ENCODE measurements at places on chromosomes 2 and 18. TPM values are rescaled to one million over a fixed set of nuclear protein-coding genes. Genes with fewer than 3 reads are reported as not detected.

- DNase-seq = peak; percentile 12
These were observed 48.4 kb upstream of the APCDD1 start for GRCh38 chr18:10405816-10406663.

DNA sequence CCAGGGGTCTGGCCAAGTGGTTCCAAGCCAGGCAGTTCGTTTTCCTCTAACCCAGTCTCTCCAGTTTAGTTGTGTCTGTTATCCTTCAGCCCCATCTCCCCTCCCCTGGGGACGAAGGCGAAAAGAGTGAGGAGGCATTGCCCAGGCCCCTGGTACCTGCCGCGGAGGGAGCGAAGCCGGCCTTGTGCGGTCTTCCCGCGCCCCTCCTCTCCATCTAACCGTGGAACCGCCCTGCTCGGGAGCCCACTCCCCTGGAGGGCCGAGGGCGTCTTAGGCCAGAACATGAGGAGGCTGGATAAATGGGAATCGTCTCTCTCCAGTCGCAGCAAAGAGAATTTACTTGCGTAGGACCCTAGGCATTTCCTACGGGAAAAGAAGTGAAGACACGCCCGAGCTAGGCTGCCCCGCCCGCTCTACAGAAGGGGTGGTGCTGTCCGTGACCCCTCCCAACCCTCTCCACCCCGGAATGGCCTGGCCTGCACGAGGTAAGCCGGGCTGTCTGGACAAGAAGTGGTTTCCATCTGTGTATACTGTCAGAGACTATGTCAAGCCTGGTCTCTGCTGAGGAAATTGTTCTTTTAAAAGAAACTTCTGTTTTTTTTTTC lies 156.2 kb downstream of the MIB1 start:
- no peak for DNase-seq

DNA sequence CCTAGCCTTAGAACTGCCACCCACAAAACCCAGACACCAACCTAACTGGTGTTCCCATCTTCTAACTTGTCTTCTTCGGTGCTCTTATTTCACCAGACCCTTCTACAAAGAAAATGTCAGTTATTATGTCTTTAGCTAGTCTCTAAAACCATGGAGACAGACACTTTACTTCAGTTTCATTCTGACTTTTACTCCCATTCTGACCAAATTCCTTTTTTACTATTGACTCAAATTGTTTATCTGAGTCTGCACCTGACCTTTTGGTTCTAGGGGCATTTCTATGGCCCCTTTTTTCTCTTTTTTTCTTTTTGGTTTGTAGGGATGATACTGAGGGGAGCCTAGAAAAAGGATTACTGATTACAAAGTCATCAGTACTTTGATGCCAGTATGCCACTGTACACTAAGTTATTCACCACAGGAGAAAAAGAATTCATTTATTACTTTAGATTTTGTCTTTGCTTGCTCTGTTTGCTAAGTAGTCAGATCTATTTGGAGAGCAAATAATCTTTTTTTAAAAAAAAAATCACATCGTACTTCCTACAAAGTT lies 6.8 kb upstream of the SLC1A4 start:
- DNase-seq = no peak

- peak; percentile 55 for DNase-seq
These were observed 74.1 kb downstream of the CABYR start for GRCh38 chr18:24212939-24213338.

DNA sequence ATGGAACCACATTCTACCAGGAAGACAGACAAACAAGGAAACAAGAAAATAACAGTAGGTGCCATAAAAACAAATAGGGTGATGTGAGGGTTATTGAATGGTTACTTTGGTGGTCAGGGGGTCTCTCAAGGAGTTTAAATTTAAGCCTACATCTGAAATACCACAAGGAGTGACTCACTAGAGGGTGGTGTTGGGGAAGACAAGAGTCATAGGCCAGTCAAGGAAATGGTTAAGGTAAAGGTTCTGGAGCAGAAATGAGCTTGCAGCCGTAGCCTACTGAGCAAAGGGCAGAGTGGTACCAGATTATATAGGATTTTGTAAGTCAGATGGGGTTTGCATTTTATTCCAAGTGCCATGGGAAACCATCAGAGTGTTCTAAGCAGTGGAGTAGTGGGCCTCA lies 135.6 kb upstream of the DAPL1 start:
- no peak for DNase-seq

Gene PIGN
- 13.7 TPM for polyA plus RNA-seq

DNA sequence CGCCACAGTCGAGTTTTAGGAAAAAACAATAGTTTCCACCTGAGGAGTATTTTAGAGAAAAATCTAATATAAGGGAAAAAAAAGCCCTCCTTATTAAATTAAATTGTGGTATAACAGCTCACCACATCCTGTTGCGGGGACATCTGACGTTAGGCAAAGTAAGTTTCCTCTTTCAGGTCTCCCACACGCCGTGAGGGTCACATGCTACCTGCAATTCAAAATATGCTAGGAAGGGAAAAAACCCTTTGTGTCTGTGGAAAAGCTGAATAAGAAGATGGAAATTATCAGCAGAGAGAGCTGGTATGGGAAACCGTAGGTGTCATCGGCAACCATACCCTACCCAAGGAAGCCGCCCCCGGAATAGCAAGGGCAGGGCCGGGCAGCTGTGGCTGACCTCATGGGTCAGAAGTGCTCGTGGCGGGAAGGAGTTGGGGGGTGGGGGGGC lies 128.0 kb downstream of the NFATC1 start:
- no peak for DNase-seq

DNA sequence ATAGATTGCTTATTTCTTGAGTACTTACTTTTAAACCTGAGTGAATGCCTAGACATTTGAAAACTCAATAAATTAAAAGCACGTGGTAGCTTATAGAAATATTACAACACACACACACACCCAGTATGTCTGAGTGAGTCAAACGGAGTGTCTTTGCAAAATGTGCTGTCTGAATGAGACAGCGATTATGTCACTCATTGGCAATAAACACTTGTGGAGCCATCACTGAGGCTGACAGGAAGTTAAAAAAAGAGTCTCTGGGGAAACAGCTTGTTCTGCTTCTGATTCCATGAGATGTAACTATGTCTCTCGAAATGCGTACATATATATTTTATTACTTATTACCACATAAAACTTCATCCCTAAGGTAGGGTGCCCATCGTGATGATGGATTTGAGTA lies 22.3 kb upstream of the VPS4B start:
- DNase-seq = no peak

- DNase-seq = no peak
These were observed 96.4 kb downstream of the MAPRE2 start for GRCh38 chr18:35137632-35138031.

DNA sequence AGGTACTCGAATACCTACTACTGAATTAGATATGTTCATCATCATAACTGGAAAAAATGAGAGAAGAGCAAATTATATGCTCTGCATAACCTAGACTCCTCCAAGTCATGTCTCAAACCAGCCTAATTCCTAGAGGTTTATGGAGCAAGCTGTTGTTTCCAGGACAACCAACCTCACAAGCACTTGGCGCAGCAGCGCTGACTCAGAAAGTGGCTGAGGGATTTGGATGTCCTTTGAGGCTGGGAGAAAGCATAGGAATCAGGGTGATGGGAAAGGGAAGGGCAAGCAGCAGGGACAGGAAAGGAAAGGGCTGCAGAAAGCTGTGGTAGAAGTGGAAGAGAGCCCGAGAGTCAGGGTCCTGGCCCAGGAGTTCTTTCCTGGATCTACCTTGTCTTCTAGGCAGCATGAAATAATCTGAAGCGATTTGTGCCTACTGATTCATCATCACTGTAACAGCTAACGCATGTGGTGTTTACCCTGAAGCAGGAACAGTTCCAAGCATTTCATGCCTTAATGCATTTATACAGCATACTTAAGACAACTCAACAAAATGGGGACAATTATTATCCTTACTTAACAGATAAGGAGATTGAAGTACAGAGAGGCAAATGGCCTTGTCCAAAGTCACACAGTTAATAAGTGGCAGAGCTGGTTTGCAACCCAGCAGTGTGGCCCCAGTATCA lies 3.7 kb downstream of the PLEK start:
- no peak for DNase-seq

GRCh38 chr18:79693561-79694205 lies 14.1 kb downstream of the CTDP1 start:
- DNase-seq = no peak

DNA sequence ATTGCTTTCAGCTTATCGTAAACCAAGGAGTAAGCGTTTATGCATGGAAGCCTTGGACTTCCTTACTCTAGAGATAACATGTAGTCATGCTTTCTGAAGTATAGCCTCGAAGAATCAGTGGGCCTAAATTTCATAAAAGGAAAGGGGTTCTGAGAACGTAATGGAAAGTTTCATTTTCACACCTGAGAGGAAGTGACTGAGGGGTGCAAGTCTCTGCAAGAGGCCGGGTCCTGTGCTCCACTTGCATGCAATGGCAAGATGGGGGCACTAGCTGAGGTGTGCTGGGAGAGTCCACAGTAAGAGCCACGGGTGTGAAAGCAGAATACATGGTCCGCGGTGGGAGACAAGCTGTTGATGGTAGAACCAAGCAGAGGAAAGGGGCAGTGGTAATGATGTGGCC lies 36.5 kb upstream of the C1D start:
- no peak for DNase-seq

- DNase-seq = no peak
These were observed 18.0 kb downstream of the SUCLG1 start for GRCh38 chr2:84441036-84441435.

- DNase-seq = no peak
These were observed 68.1 kb upstream of the SPTBN1 start for GRCh38 chr2:54388076-54388475.

DNA sequence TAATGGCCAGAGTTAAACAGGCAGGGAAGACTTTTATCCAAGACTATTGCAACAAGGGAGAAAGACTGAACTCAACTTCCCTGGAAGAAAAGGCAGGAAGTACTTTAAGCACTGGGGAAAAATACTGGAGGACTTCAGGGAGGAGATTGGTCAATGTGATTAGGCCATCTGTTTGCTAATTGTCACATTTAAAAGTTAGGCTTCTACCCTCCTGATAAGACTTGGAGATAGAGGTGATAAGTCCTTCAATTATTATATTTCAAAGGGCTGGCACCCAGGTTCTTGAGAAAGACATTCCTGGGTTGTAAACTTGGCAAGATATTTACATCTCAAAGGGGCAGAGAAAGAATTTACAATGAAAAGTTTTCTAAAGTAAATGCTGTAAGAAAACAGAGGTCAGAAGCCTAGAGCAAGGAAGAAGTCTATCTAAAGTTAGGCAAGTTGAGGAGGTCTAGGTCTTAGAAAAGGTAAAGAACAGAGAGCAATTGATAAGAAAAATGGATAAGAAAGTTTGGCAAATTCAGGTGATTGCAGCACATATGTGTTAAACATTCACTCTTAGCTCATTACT lies 48.4 kb downstream of the DTNA start:
- DNase-seq = no peak

DNA sequence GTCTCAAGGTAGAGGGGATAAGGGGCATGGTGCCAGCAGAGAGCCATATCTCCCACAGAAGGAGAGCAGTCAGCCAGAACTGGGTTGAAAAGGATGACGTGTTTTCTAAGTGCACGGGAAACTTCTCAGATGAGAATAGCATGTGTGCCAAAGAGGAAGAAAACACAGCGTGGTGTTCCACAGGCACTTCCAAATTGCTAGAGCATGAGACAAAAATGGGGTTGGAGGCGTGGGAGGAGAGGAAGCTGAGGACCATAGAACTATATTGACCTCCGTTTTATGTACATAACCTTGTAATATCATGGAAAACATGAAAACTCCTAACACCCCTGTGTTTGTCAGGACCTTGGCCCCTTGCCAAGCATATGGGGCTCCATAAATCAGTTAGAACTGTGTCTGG lies 682.7 kb upstream of the RAB6C start:
- DNase-seq = no peak

Gene SERPINB3
- polyA plus RNA-seq = not detected

GRCh38 chr2:172674034-172674967 lies 61.3 kb upstream of the RAPGEF4 start:
- DNase-seq = peak; percentile 45

GRCh38 chr18:56097621-56098020 lies 509.6 kb upstream of the TCF4 start:
- DNase-seq = no peak

GRCh38 chr2:147945660-147946059 lies 74.9 kb downstream of the ORC4 start:
- peak; percentile 28 for DNase-seq

DNA sequence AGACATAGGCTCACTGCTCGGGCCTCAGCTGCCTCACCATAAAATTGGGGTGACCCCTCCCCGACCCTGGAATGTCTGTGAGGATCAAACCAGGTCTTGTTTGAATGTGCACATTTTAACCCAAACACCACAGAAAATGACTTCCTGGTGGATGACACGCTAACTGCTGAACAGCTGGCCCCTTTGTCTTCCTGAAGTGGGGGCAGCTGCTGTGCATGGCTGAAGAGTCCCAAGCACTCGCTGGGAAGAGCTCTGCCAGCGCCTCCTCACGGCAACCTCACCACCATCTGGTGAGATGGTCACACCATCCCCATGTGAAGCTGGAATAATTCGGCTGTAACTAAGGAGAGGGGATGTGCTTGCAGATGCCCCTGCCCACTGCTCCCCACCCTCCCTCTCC lies 34.0 kb downstream of the AQP12A start:
- no peak for DNase-seq

Gene CXCR4
- polyA plus RNA-seq = 42.2 TPM

- DNase-seq = no peak
These were observed 87.0 kb upstream of the KCNH7 start for GRCh38 chr2:162925595-162925994.

Gene RESP18
- polyA plus RNA-seq = not detected

- no peak for DNase-seq
These were observed 91.6 kb downstream of the ASB1 start for GRCh38 chr2:238518172-238518820.

Gene NCKAP5
- polyA plus RNA-seq = 0.47 TPM

GRCh38 chr2:85002534-85002933 lies 31.6 kb downstream of the KCMF1 start:
- no peak for DNase-seq

Gene LTBP1
- 57.4 TPM for polyA plus RNA-seq

- no peak for DNase-seq
These were observed 1058.3 kb upstream of the TMEFF2 start for GRCh38 chr2:193253014-193253530.

GRCh38 chr2:138503652-138504051 lies 2.1 kb downstream of the SPOPL start:
- DNase-seq = no peak

Gene TTLL4
- polyA plus RNA-seq = 26.7 TPM

Gene AOX1
- polyA plus RNA-seq = 0.03 TPM

- DNase-seq = no peak
These were observed 580.0 kb downstream of the RNF144A start for GRCh38 chr2:7497178-7497577.

- DNase-seq = no peak
These were observed 39.6 kb downstream of the TTC39C start for GRCh38 chr18:24054130-24054529.

DNA sequence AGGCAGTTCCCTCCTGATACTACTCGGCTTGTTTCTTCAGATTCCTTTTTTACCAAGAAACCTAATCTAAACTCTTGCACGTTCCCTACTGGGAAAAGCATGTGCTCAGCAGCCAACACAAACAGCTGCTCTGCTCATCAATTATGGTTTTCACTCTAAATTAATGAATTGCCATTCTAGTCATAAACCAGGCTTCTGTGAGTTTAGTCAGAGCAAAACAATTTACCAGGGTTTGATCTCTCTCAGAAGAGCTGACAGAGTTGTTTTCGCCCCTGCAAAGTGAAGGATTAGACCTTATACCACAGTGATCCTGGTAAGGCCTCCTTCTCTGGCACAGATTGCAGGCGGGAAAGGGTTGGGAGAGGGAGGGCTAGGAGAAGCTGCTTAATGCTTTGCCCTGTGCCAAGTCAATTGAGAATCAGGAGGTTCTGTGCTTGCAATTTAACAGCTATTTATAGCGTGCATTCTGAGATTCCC lies 57.2 kb downstream of the REEP1 start:
- no peak for DNase-seq

GRCh38 chr2:167132066-167132465 lies 243.8 kb downstream of the XIRP2 start:
- no peak for DNase-seq

All from endothelial cell of umbilical vein (primary cell).